ENCODE measurements at places on chromosomes 5 and 9.

- no peak for DNase-seq
Observed at GRCh38 chr5:159049844-159050315, 49.8 kb downstream of the EBF1 start.

- DNase-seq: no peak
Observed at GRCh38 chr9:71966601-71967000, 55.2 kb downstream of the C9orf85 start.

DNA sequence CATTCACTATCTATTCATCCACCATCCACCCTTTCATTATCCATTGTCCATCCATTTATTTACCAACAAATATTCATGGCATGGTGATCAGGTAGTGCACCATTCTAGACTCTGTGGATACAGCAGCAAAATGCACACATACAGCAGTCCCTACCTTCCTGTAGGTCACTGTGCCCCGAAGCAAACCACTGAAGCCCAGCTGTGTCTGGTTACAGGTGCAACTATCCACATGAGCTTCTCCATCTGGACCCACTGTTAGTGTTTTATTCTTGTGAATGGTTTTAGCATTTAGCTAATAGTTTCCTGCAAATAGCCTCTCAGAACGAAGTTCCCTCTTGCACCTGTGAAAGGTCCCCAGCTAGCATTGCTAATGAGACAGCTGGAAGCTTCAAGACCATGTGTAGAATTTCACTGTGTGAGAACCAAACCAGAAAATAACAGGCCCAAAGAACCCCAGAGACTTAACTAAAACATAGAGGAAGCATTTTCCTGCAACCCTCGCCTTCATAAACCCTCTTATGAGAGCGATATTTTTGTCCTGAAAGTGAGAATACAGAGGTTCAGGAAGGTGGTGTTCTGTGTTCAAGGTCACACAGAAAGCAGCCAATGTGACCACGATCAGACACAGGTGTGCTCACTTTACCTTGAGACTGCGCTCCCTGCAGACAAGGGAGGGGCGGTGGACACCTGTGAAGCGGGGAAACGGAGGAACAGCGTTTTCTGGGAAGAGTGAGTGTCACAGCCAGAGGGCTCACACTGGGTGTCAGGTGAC, 18.5 kb downstream of the PAEP start:
- no peak for DNase-seq

- DNase-seq: no peak
Observed at GRCh38 chr9:98995971-98996504, 52.3 kb downstream of the COL15A1 start.

DNA sequence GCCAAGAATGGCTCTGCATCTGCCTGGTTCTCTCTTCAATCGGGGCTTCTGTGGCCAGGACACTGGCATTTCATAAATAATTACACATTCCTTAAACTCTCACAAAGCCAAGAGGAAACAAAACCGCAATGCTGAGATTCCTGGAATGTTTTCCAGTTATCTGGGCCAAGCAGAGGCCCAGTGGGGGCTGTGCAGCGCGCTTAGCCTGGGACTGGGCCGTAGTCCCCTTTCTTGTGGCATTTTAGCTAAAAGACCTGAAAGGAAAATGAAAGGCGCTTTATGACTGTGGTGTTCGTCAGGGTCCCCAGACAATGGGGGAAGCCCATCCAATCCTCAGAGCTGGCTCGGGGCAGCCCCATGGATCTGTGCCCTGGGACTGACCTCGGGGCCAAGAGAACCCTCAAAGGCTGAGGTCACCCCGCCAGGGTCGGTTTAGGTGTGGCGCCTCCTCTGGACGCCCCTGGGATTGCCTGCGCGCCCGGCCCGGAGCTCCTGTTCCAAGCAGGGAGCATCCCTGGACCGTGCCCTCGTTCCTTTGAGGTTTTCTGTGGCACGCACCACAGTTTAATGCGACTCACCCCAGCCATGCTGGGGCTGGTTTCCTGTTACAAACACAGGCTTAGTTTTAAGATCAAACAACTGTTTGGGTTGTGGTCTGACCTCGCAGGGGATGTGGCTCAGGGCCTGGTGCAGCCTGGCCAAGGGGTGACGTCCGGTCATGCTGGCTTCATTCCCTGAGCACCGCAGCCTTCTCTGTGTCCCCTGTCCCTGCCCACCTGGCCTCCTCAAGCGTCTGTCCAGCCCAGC, 51.5 kb upstream of the NKD2 start:
- DNase-seq: no peak

- no peak for DNase-seq
Observed at GRCh38 chr9:16064771-16065170, 511.9 kb downstream of the CCDC171 start.

DNA sequence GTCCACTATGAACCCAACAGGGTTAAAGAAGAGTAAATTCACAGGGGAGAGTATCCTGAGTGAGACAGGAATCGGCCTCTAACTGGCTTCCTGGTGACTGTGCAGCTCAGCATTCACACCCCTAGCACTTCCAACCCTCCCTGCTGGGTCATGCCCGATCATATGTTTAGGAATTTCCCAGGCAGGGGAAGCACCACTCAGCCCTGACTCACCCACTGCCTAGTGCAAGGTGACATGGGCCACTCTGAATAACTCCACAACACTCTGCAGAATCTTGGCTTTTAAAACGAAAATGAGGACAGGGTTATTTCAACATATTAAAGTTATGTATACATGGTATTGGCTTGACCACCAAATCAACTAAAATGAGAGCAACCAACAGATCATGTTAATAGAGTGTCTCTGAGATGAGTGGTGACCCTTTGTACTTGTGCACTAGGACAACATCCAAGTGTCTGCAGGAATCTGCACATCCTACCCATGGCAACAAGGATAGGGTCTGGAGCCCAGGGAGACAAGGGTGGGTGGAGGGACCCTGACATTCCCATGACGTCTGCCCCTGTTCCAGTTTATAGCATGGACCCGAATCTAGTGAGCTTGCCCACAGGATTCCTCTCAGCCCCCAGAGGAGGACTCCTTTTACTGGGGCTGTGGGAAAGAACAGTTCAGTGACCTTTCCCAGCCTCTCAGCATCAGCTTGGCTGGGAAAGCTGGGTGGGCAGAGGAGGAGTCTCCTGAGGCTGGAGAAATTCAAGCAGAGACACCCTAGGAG, 485.8 kb downstream of the SEMA5A start:
- no peak for DNase-seq

DNA sequence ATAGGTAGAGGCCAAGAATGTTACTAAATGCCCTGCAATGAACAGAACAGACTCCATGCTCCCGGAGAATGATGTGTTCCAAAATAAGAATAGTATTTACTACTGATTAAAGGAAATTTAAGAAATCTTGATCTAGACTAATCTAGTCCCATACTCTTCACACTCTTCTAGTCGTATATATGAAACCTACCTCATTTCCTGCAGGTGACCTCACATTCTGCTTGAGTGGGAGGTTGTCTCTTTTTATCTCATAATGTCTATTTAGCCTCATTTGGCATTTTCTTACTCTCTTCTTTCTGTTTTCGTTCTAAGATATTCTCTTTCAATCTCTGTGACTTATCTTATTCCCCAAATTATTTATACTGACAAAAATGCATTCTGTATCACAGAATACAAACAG, 9.2 kb upstream of the SHOC1 start:
- DNase-seq: no peak

DNA sequence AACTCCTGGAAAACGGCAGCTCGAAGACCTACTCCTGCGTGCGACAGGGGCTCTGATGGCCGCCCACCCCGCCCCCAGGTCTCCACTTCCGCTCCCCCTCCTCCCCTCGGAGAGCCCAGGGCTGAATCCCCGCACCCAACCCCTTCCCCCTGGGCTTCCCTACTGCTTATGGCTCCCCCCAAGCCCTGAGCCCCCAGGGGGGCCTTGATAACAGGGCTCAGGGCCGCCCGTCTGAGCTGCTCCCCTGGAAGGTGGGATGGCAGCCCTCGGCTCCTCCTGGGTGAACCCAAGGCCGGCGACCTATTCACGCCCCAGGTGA, 30.4 kb downstream of the GLT6D1 start:
- DNase-seq: no peak

GRCh38 chr5:144237851-144238250, 67.2 kb downstream of the KCTD16 start:
- DNase-seq: no peak

GRCh38 chr5:146884066-146884626, 5.6 kb upstream of the PPP2R2B start:
- no peak for DNase-seq

- DNase-seq: no peak
Observed at GRCh38 chr5:153372425-153373129, 117.9 kb upstream of the GRIA1 start.

DNA sequence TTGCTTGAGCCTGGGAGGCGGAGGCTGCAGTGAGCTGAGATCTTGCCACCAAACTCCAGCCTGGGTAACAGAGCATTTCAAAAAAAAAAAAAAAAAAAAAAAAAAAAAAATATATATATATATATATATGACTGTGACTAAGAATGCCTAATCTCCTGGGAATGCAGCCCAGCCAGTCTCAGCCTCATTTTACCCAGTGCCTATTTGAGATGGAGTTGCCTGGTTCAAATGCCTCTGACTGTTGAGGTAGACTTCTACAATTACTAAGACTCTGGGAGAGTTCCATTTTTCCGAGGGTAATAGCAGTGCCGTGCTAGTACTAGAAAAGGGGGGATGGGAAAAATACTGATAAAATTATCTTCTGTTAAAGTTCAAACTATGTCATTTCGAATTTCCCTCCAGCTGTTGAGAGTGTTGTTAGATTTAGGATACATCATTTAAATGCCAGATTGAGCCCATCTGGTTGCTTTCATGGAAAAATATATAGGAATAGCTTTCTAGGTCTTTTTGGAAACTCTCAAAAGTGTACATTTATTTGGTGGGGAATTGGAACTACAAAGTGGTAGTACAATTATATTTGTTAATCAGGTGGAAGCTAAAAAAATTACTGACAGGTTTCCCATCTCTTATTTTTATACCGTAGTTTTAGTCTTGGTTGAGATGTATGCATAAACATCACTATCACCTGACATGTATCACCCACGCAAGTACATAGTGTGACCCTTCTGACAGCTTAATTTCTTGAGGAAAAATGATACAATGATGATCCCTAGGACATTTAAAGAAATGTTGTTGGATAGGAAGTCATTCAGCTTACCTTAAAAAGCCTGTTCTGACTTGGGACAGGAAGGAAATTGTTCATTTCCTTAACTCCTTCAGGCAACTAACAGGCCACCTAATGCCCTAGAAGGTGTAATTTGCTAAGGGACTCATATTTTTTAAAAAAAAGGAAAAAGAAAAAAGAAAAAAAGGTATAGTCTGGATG, 214.9 kb downstream of the ADAMTSL1 start:
- DNase-seq: no peak

DNA sequence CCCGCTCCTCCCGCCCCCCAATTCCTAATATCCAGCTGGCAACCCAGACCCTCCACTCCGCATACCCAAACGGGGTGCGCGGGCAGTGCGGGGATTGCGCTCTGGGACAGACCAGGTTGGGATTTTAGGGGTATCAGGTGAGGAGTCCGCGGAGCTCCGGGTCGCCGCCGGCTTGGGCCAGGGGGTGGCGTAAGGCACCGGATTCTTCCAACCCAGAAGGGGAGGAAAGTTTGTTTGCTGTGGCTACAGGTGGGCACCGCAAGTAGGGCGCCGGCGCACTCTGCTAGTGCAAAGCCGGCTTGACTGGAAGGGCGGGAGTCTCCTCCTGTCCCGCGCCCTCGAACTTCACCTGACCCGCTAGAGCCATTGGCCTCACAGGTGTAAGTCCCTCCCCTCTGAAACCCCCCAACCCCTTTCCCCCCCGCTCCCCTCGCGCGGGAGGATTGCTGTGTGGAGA, 709 bp downstream of the IQGAP2 start:
- DNase-seq: peak; percentile 42

DNA sequence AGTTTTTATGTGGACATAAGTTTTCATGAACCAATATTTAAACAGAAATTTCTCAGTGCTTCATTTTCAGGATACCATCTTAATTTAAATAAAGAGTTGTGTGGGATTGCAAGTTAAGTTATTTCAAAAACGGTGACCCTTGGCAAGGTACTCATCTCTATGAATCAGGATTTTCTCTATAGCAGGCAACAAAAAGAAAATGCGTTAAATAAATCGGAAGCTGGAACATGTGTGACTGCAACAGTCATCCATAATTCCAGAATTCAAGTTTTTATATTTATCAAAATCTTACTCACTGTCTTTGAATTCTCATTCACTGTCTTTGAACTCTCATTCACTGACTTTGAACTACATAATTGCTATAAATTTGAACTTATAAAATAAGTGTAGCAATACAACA, 5.8 kb upstream of the RECK start:
- DNase-seq: no peak

Measured in activated B cell treated with CpG ODN at 0.5 μM for 24 hours (primary cell).